ENCODE measurements at places on chromosomes 5 and 9.
A peak's percentile ranks its signal among the peaks of the same experiment; 100 is the strongest.

- DNase-seq = no peak
These were observed 13.0 kb downstream of the SUSD3 start for GRCh38 chr9:93071464-93071863.

DNA sequence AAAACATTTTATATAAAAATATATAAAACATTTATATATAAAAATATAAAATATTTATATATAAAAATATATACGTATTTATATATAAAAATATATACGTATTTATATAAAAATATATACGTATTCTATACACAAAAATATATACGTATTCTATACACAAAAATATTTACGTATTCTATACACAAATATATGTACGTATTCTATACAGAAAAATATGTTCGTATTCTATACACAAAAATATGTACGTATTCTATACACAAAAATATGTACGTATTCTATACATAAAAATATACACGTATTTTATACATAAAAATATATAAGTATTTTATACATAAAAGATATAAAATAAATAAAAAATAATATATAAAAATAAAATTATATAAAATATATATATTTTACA lies 323.6 kb downstream of the HCN1 start:
- DNase-seq = no peak

- no peak for DNase-seq
These were observed 545.2 kb upstream of the ACO1 start for GRCh38 chr9:31839273-31839672.

- no peak for DNase-seq
These were observed 65.7 kb upstream of the RORB start for GRCh38 chr9:74431467-74431866.

DNA sequence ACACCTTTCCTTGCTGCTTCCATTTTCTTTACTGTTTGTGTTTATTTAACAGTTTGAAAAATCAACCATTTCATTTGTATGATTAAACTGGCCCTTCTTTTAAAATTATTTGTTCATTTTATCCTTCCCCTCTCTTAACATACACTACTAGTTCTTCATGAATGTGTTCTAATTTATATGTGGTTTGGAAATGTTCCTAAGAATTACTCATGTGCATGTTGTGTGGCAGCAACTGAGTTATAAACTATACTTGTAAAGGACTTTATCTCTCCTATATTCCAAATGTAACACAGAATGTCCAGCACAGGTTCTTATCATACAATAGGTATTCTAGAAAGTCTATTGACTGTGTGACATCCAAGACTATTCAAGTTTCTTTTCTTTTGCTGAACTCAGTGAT lies 358.2 kb upstream of the MEF2C start:
- no peak for DNase-seq

GRCh38 chr5:15646371-15646770 lies 146.4 kb downstream of the FBXL7 start:
- DNase-seq = no peak

- peak; percentile 27 for DNase-seq
These were observed 74.3 kb downstream of the DCP2 start for GRCh38 chr5:113050721-113051382.

DNA sequence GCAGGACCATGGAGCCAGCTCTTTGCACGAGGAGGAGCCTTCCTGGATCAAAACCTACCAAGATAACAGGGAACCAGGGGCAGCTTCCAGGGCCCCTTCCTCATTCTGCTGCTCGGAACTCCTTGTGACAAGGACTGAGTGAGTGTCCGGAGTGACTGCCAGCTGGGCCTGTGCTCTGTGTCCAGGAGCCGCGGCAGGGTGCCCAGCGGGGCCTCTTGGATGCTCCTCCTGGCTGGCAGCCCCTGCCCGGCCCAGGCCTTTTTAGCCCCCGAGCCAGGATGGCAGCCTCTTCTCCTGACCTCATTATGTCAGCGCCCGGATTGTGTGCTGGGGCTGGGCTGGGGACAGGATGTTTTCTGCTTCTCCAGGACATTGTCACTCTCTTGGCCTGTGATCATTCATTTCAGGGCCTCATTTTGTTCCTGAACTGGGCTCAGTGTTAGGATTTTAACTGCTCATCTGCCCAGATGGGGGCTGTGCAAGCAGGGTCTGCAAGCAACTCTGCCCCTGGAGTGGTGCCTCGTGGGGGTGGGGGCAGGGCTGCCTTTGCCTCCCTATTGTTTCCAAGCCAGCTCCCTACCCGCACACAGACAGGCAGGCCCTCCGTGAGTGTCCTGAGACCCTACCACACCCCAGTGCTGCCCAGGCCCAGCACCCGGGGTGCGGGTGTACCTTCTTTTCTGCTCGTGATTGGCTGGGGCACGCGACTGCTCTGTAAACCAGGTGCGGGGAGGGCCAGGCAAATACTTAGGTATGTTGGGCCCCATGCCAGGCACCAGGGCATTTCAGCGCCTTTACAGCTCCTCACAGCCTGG lies 161.6 kb downstream of the COL23A1 start:
- DNase-seq = no peak

- DNase-seq = no peak
These were observed 58.9 kb downstream of the DOCK2 start for GRCh38 chr5:169695919-169696490.

- DNase-seq = no peak
These were observed 27.6 kb downstream of the SNCAIP start for GRCh38 chr5:122339591-122339990.

DNA sequence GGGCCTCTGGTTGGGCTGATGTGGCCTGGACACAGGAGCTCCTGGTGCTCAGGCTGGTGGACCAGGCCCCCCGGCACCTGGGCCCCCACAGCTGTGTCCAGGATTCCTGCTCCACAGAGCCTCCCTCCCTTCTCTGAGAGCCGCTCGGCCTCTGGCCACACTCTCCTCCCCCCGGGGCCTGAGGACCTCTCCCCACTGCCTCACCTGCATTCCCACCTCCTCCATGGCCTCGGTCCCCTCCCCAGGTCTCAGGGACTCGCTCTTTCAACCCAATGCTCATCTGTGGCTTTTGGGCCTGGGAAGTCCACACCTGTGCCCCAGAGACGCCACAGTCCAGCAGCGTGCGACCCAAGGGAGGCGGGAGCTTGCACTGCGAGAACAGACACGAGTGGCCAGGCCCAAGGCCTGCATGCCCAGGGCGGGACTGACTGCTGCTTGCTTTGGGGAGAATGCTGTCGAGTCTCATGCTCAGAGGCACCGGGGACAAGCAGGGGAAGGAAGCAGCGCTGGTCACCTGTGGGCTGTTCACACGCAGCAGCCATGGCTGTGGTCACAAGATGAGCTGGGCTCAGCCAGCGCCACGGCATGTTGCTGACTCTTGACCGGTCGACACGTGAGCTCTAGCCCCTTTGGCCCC lies 14.6 kb downstream of the PAEP start:
- no peak for DNase-seq

DNA sequence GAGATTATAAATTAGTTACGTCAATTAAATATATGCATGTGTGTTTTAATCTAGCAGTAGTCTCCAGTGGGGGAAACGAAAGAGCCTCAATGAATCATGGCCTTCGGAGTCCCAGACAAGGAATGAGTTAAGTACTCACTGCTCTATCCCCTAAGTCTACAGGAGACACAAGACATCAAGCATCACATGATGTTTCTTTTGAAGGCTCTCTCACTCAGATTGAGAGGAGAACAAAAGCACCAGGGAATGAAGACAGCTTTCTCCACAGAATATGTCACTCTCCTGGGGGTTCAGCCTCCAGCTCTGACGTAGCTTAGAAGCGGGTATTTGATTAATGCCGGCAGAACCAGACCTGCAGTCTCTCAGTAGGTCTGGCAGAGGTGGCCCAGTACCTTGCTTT lies 381.4 kb downstream of the ACTL7B start:
- no peak for DNase-seq

DNA sequence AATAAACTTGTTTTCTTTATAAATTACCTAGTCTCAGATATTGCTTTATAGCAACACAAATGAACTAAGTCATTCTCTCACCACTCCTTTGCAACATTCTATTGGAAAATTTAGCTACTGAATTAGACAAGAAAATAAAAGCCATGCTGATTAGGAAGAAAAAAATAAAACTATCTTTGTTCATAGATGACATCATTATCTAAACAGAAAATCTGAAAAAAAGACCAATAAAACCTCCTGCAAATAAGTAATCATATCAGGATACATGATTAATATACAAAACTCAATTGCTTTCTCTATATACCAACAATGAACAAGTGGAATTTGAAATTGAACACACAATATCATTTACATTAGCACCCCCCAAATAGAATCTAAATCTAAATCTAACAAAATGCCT lies 455.3 kb upstream of the KIF2A start:
- no peak for DNase-seq

DNA sequence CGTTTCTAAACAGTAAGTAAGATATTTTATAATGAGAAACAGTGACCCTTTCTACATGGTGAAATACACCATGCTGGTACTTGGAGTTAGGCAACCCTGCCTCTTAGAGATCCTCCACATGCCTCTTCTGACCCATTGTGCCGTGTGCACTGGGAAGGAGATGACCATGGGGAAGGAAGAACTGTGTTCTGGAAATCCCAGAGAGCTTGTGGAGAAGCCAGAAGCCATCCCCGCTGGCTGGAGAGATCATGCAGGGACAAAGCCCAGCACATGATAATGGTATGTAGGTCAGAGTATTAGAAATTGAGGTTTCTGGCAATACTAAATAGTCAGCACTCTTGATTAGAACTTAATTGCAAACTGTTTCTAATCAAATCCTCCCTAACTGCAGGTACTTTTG lies 307.3 kb downstream of the FBXL7 start:
- DNase-seq = no peak

DNA sequence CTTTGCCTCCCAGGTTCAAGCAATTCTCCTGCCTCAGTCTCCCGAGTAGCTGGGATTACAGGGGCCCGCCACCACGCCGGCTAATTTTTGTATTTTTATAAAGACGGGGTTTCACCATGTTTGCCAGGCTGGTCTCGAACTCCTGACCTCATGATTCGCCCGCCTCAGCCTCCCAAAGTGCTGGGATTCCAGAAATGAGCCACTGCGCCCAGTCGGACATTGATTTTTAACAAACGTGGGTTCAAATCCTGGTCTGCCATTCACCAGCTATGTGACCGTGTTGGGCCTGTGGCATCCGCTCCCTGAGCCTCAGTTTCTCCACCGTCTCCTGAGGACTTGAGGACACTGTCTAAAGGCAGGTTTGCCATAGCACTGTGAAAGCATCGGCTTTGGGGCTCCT lies 41.8 kb upstream of the NEK6 start:
- DNase-seq = no peak

DNA sequence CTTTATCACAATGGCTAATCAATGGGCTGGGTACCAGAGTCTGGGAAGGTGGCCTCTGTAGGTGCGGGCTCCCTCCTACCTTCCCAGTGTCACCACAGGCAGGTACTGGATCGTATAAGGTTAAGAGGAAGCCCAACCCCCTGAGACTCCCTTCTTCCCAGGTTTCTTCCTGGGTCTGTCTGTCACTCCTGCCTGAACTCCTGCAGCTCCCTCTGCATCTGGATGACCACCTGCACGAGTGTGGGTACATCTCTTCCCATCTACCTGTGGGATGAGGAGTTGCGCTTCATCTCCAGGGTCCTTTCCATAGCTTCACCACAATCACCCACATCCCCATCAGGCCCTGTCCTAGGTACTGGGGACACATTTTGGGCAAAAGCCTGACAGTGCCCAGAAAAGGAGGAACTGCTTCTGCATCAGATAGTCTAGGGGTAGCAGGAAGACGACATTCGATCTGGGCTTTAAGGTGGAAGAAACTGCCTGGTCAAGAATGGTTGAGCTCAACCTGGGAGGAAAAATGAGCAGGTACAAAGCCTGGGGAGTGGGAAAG lies 112.2 kb upstream of the ALDH1B1 start:
- no peak for DNase-seq

DNA sequence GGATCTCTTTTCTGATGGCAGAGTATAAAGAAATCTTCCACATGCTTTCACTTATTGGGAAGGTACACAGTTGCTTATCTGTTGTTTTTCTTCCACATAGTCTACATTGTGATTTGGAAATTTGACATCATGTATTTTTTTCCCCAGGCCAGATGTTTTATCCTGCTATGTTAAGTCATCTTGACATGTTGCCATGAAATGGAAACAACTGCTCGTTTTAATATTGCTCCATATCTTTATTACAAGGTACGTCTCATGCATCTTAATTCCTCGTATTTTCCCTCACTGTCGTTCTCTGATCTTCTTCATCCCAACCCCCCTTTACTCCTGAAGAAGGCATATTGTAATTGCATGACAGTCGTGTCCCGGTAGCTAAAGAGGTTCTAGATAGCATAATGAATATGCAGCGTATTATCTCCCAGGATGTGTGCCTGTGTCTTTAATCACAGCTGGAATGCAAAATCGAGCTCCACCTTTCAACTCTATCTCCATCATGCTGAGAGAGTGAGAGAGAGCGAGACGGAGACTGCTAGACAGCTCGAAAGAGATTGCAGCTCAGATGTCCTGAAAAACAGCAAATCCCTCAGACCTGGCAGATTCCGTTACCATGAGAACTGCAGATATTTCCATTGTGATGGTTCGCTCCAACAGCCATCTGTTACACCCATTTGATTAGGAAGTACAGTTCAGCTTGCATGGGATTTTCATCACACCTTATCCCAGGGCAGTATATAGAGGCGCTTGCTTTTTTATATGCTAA lies 281.7 kb downstream of the TMEM38B start:
- no peak for DNase-seq

- no peak for DNase-seq
These were observed 326.7 kb downstream of the ADGRV1 start for GRCh38 chr5:90885180-90885868.

GRCh38 chr9:91421971-91422757 lies 1.5 kb downstream of the NFIL3 start:
- DNase-seq = no peak

- DNase-seq = no peak
These were observed 38.2 kb downstream of the ETF1 start for GRCh38 chr5:138504799-138505198.

- DNase-seq = no peak
These were observed 26.6 kb upstream of the ATP6V1G1 start for GRCh38 chr9:114560956-114561355.

GRCh38 chr5:1876660-1877064 lies 6.1 kb downstream of the IRX4 start:
- no peak for DNase-seq

DNA sequence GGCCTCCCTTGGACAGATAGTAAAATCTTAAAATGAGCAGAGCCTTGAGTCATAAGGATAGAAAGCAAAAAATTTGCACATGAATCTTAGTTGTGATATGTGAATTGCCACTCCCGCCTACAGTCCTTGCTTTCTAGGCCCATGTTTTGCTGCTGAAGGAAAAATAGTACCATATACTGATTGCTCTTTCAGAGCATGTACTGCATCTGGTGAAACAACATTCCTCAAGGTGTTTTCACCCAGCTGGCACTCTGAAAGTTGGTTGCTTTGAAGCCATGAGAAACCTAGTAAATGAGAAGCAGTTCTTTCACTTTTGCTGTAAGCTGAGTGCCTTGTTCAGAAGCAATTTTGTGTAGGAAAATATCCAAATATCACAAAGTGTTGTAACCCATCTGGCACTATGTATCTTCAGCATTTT lies 10.3 kb downstream of the CDC37L1 start:
- no peak for DNase-seq

- no peak for DNase-seq
These were observed 777.5 kb upstream of the TYRP1 start for GRCh38 chr9:11915699-11916098.
